NCI-H1417 (cell line): ENCODE measurements at places on chromosomes 11 and 22.
A peak's percentile ranks its signal among the peaks of the same experiment; 100 is the strongest.

- DNase-seq, result no peak
Observed at GRCh38 chr22:24699876-24700275, 74.6 kb downstream of the PIWIL3 start.

- no peak for DNase-seq
Observed at GRCh38 chr11:112453601-112454577, 193.2 kb upstream of the PLET1 start.

DNA sequence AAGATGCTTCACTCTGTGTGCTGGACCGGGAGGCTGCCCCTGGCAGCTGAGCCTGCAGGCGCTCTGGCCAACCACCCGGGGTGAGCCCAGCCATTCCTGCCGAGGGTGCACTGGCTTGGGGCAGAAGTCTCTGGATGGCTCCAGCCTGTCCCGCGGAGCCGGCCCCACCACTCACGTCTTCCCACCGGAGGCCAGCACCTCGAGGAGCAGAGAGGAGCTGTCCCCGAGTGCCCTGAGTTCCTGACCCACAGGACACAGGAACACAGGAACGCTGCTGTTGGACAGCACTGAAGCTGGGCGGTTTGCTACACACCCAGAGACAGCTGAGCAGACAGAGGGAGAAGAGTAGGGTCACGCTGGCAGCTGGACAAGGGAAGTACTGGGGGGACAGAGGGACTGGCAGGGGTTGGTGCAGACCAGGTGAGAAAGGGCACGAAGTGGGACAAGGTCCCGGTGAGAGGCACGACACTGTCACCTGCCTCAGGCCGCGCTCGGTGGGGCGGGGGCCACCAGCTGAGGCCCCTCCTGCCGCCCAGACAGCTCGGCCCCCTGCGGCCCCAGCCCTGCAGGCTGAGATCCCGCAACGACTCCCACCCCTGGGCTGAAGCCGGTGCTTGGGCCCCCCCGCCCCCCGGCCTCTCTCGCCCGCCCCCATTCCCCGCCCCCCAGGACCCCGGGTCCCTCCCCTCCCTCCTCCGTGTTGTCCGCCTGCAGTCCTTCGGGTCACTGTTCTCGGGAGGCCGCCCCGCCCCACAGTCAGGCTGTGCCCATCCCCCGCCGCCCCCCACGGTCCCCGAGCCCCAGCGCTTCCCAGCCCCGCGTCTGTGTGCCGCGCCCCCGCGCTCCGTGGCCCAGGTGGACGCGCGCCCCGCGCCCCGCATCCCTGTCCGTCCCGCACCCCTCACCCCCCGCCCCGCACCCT is 624 bp upstream of the B4GALNT4 start:
- peak; percentile 56 for DNase-seq

GRCh38 chr11:96275801-96276594 is 67.0 kb downstream of the MAML2 start:
- DNase-seq, result no peak

DNA sequence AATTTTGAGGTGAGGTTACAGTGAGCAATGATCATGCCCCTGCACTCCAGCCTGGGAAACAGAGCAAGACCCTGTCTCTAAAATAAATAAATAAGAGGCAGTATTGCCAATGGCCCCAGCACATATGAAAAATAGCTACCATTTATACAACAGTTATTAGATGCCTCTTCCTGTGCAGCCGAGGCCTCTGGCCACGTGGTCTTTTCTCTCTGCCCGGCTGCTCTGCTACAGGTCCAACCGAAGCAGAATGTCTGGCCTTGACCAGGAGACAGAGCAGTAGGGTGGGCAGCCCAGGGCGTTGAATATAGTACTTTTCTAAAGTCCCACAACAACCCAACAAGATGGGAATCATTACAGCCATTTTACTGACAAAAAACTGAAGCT is 12.4 kb upstream of the OAF start:
- no peak for DNase-seq

DNA sequence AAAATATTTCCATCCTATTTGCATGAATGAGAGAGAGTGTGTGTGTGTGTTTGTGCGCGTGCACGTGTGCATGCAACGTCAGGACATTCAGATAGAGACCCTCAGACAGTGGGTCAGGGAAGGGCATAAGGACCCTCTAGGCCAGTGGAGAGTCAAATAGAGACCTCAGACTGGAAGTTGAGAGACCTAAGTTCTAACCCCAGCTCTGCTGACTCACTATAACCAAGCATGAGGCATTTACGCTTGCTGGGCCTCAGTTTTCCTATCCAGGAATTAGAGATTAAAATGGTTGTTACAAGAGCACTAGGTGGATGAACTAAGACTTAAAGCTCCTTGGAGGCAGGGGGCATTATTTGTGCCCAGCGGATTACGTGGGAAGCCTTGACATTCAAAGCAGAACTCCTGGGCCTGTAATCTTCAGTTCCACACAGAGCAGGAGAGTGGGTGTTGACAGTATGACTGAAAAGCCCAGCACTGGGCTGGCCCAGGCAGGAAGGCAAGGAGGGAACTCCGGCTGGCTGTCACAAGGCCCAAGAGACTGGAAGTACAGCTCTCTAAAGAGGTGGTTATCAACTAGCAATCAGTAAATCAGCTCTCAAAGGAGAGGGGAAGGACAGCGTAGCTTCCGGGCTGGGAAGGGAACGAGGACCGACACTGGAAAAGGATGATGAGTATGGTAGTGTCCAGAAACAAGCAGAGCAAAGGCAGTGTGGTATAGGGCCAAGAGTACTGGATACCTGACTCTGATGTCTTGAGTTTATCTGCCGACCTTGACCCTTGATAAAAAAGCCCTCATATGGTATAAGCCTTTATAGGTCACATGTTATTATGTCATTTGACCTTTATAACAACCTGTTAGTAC is 9.2 kb downstream of the RHOG start:
- DNase-seq, result no peak

- DNase-seq, result no peak
Observed at GRCh38 chr11:1466784-1467183, 19.8 kb downstream of the MOB2 start.

DNA sequence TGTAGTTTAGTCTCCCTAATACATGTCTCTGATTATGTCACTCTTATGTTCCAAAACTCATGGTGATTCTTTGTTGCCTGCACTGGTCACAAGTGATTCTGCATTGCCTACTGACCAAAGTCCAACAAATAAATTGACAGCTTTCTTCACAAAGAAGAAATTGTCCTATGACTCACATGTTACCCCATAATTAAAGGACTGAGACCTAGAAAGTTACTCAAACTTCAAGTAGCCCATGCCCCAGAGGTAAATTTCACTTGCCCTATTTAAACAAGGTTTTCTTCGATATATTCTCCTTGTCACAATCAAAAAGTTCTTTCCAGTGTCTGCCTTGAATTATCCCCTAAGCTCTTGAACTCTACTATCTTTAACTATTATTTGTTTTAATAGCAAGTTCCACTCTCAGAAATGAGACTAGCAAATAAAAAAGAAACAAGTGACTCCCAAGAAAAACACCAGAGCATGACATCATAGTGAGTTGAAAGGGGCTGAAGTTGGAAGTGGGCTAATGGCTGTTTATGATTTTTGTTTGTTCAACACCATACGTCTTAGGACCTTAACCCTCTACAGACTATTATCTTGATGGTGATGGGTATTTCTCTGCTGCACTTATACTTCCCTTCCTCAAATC is 94.5 kb upstream of the BLID start:
- DNase-seq, result no peak

DNA sequence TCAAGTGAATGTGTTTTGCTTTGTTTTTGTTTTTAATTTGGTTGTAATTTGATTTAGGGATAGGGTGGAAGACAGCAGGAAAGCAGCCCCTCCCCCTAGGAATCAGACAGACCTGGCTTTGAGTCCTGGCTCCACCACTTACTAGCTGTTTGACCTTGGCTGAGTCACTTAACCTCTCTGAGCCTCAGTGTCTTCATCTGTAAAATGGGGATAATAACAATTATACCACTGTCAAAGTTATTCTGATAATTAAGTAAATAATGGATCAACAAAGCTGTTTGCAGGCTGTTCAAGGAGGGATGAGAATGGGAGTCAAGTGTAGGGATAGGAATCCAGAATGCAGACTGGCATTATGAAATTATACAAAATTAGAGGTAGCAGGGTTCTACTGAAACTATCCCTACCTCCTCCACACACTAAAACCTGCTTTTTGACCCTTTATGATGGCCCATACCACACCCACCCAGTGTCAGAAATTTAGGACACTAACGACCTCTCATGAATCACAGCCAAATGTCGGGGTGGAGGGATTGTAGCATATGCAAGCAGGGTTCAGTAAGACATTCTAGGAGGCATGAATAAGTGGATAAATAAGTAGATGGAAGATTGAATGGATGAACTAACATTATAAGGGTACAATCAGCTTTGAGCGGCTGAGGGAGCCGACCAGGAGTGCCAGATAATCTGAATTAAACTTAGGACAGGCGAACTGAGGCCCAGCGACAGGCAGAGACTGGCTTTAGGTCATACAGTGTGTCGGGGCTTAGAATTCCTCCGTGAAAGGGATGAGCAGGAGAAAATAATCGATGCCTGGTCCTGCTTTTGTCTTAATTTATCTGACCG is 974 bp downstream of the ANAPC15 start:
- DNase-seq, result no peak

DNA sequence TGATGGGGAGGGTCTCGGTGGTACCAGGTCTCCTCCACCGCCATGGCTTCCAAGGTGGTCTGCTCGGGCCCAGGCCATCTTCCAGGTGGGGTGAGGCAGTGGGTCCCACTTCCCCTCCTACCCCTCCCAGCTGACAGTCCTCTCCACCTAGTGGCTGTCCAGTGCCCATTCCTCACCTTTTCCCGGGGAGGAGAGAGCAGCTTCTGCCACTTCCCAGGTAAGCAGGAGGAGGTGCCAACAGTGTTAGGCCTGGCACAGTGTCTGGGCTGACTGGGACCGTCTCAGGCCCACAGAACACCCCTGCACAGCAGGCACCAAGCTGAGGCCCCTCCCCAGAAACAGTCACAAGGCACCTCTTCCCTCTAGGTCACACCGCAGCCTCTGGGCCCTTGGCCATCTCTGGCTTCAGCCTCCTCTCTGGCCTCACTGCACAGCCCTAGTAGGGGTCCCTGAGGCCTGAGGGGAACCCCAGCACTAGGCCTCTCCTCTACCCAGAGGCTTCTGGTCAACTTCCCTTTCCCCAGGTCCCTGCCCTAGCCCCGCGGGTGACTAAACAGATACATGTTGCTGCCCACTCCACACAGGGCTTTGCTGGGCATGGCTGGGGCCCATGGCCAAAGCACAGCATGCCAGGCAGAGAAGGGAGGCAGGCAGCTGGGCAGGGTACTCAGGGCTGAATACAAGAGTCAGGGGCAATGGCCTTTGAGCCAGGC is 2.3 kb upstream of the ANKRD13D start:
- DNase-seq, result no peak

DNA sequence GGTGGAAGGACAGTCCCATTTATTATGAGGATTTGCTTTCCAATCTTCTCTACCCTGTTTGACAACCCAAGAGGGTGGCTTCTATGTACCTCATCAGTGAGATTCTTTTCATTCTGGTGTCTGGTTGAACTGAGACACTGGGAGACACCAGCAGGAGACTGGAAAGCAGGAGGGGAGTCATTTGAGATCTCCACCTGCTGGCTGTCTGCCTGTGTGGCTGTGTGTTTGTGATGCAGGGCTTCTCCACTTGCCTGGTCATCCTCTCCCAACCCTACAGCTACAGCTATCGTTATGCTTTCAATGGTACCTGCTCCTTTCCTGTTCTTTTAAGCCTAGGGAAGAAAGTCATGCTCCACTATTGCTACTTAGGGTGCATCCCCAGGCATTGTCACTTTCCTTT is 48.6 kb downstream of the MRGPRX1 start:
- DNase-seq, result no peak

DNA sequence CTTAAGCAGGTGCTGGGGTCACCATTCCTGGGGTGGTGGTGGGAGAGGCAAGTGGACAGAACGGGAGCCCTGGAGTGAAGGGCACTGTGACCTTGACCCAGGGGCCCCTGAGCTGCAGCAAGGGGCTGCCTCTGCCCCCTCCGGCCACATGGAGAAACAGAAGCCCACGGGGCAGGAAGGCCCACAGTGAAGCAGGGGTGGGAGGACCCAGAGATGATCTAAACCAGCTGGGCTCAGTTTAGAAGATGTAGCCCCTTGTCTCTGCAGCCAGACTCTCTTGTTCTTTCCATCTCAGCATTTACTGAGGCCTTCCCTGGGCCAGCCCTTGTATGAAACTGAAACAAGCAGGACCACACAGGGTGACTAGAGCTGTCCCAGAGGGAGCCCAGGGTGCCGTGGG is 30.5 kb downstream of the WNT11 start:
- DNase-seq, result no peak

DNA sequence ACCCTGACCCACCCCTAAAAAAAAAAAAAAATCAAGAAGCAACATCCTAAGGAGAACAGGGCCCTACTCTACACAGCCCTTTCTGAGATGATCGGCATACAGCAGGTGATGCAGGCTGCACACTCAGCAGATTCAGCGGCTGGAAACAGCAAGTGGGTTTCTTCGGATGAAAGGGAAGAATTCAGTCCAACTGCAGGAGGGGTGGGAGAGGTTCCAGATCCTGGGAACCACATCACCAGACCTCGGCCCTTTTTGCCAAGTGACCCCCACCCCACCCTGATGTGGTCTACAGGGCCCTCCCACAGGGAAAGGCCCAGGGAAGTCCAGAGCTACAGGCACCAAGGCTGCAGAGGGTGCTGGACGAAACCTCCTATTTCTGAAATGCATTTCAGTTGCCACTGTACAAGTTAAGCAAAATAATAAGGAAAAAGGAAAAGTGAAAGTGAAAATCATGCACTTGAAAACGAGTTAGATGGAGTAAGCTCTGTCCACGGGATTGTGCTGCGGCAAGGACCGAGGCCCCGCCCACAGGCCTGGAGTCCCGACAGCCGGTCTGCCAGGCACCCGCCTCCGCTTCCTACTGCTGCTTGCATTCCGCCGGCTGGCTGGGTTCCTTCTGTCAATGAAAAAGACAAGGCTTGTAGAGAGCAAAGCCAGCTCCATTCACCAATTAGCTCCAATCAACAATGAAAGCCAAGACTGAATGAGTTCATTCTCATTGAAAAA is 16.0 kb upstream of the PHLDA2 start:
- DNase-seq, result no peak

DNA sequence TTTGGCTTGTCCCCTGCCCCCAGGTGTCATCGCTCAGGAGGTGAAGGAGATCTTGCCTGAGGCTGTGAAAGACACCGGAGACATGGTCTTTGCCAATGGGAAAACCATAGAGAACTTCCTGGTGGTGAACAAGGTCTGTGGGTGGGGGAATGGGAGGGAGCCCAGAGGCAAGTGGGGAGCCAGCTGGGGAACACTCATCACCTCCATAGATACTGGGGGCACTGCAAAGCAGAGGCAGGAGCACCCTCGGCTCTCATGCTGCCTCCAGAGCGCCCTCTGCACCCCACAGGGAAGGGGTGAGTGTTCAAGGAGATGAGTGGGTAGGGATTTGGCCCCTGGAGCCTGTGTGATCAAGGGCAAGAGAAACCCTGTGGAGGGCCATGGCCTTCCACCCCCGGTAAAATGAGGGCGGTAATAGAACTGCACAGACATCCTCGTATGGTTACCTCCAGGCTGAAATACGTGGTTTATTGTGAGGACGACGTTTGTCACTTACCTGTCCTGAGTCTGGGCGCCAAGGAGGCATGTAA is 14.0 kb downstream of the TMEM258 start:
- DNase-seq, result no peak

DNA sequence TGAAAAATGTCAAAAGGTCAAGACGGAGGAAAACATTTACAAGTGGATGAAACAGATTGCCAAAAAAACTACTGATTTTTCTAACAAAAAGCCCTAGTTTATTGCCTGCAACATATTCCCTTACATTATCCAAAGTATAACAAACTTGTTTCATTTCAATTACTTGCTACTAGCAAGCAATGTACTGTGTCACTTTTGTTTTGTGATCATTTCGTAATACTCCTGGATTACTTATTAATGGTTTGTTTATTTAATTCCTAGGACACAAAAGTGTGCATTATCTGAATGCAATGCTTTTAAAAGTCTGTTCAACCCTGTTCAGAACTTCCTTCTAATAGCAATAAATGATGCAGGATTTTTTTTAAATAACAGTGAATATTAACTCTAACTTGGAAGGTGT is 50.9 kb downstream of the CCDC34 start:
- no peak for DNase-seq
